ENCODE measurements at places on chromosomes 2 and 18.

DNA sequence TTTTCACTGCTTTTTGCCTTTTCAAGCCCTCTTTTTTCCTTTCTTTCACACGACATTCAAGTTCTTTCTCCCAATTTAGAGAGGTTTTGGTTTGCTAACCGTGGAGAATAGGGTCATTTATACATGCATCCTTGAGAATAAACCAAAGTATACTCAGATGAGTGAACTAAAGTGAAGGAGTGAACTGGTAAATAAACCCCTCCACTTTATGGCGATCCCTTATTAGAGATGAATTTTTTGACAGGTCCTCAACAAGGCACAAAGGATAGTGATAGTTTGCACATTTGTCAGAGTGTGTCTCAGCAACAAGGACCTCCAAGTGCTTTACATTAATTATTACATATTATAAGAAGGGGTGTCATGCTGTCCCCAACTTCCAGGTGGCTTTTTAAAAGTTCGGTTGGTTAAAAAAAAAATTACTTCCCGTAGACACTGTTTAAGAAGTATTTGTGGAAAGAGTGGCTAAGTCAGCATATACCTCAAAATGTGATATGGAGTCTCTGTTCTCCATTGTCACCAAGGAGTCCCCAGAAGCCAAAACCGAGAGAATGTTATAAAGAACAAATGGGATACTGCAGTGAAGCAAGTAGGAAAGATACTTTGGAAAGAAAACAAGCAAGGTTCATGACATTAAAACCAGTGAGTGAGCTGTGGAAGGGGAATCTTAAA, 1.7 kb upstream of the SLC40A1 start:
- no peak for DNase-seq

GRCh38 chr18:48036641-48037421, 106.4 kb upstream of the SMAD2 start:
- DNase-seq, result no peak

GRCh38 chr2:207490441-207490840, 39.3 kb upstream of the CREB1 start:
- no peak for DNase-seq

GRCh38 chr2:174171686-174172445, 76.5 kb downstream of the OLA1 start:
- DNase-seq, result no peak

- no peak for DNase-seq
Observed at GRCh38 chr2:47126783-47127182, 28.3 kb downstream of the STPG4 start.

GRCh38 chr18:69866212-69866611, 81.5 kb downstream of the CD226 start:
- DNase-seq, result no peak

DNA sequence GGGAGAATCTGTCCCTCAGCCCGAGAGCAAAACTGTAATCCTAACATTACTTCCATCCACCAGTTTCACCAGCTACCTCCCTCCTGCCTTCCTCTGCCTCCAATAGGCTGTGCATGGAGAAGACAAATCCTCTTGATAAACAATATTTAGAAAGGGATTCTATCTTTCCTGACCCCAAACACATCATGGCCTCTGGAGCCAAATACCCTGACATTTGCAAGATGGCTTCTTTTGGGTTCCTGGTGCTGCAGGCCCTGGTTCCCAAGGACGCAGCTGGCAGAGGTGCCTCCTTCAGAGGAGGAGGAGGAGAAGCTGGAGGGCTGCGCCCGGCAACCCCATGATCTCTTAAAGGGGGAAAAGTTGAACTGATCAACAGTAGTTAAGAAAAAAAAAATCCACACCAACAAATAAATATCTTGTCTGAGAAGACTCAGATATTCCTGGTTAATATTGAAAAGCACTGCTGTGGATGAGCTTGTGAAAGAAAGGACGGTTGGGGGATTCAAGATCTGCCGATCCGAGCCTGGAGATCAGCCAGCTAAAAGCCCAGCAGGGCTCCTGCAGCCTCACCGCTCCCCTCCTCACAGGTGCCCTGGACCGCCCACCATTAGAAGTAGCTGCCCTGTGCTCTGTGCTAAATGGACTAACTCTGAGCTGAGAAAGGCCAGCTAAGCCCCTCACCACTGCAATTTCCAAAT, 116.8 kb downstream of the MSH2 start:
- no peak for DNase-seq

DNA sequence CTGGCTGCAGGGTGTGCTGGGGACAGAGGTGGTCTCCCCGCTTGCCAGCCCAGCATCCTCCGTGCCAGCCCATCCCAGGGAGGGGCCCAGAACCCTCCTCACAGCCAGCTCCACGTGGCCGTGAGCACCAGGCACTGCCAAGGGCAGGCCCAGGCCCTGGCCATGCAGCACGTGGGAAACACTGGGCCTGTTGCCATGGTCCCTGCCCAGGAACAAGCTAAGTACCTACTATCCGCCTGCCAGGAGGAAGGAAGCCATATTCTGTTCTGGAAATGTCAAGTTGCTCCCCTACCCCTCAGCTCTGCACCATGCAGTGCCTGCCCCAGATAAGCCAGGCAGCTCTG, 250.6 kb downstream of the CYP26B1 start:
- DNase-seq, result peak; percentile 93

GRCh38 chr2:159003555-159003954, 35.1 kb downstream of the TANC1 start:
- no peak for DNase-seq

DNA sequence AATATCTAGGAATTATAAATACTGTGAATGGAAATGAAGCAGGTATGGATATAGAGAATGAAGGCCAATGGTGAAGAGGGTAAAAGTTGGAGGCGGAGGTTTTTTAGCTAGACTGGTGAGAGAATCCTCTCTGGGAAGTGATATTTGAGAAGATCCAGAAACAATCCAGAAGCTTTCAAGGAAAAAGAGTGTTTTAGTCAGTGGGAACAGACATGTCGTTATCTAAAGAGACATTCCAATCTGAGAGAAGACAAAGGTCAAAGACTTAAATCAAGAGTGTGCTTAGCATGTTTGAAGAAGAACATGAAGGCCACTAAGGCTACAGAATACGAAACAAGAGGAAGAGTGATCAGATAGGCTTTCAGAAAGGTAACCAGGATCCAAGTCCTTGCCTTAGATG, 211.0 kb downstream of the MBD5 start:
- no peak for DNase-seq

DNA sequence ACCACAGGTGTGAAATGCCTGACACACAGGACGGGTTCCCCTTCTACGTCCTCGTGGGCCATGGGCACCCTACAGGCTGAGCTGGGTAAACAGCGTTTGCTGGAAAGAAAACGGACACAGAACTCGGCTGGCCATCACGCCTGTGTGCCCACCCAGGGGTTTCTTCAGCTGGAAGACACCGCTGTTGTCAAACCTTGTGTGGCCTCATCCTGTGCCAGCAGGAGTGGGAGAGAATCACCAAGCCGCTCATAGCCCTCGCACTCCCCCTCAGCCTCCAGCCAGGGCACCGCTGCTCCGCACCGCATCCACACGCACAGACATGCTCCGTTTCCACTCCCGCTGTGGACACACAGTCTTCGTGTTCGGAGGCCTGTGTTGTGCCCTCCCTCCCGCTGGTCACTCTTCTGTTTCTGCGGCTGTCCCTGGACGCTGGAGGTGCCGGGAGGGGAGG, 161.4 kb downstream of the PXDN start:
- DNase-seq, result no peak

DNA sequence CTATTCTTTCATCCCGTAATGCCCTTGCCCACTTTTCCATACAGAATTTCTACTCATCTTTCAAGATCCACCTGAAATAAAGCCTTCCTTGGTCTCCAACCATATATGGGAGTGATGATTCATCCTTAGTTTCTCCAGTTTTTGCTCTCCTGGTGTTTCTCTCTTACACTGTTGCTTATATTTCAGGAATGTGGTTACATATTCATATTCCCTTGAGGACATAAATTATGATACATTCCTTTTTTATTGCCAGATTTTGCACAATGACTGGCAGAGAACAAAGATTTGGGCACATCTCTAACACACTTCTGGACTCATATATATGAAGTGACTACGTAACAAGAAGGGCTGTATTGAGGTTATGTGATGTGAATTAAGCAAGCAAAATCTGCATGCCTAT, 1573.4 kb upstream of the NXPH2 start:
- DNase-seq, result no peak

DNA sequence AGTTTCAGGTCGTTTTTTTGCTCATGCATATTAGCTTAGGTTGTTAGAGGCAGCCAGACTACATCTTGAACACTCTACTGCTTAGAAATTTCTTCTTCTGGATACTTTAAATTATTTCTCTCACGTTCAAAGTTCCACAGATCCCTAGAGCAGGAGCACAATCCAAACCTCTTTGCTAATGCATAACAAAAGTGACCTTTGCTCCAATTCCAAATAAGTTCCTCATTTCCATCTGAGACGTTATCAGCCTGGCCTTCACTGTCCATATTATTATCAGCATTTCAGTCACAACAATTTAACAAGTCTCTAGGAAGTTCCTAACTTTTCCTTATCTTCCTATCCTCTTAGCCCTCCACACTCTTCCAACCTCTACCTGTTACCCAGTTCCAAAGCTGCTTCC, 50.4 kb upstream of the ERMN start:
- no peak for DNase-seq

DNA sequence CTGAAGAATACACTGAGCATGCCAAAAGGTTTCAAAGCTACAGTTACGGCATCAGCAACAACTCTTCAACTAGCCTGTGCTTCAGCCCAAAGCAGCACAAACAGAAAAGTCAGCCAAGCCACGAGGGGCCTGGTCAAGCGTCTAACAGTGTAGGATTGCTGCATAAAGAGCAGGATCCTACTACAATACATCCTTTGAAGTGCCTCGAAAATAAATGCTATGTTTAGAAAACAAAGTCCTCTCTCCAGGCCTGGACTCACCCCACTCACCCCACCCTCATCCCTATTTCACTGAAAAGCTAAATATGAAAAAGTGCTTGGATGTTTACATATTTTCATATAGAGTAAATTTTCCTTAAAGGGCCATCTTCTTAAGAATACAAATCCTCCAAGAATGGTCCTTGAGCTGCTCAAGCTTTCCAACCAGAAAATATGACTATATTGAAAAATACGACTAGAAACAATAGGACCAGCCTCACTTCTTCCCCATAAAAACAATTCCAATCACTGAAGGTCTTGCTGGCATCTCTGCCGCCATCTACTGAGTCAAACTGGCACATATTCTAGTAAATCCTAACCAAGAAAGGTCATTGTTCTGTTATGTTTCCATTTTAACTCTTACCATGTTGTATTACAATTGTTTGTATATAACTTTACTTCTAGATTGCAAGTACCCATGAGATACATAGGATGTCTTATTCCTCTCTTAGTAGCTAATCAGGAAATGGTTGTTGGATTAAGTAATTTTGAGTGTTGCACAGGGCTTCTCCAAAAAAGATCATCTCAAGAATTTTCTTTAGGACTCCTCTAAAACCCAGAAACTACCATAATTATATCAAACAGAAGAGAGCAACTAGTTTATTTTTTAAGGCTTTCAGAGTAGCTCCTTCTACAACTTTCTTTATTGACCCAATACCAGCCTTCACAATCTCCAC, 63.6 kb downstream of the CLHC1 start:
- DNase-seq, result peak; percentile 72

DNA sequence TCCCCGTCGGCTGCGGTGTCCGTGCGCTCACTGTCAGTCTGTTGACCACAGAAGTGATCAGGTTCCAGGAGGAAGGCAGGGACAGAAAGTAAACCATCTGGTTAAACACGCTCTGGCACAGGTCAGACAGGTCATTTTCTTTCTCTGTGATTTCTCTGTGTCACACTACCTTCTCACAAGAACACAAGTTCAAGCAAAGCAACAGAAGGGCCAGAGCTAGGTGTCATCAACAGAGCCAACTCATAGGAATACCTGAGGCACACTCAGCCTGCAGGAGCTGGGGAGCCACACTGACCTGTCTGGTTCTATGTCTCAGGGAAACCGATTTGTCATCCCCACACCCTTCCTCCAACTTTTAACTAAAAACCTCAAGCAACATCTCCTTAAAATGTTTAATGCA, 115.1 kb upstream of the ZBTB14 start:
- DNase-seq, result no peak

GRCh38 chr2:152115952-152116351, 17.1 kb upstream of the CACNB4 start:
- no peak for DNase-seq

GRCh38 chr2:24088821-24089359, 4.3 kb upstream of the TP53I3 start:
- DNase-seq, result no peak

DNA sequence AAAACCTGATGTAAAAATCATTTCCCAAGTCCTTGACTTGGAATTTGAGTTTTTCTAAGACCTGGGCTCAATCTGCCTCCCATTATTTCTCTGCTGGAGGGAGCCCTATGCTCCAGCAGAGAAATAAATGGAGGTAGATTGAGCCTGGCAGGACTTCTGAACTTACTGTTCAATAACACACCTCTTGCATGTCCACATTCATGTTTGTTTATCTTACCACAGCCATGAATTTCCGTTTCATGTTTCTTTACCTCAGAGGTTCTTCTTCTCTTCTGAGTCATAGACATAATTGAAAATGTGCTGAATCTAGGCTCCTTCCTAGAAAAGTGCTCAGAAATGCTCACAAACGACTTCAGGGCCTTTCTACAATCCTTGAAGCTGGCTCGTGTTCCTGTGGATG, 170.8 kb downstream of the PMAIP1 start:
- DNase-seq, result no peak

DNA sequence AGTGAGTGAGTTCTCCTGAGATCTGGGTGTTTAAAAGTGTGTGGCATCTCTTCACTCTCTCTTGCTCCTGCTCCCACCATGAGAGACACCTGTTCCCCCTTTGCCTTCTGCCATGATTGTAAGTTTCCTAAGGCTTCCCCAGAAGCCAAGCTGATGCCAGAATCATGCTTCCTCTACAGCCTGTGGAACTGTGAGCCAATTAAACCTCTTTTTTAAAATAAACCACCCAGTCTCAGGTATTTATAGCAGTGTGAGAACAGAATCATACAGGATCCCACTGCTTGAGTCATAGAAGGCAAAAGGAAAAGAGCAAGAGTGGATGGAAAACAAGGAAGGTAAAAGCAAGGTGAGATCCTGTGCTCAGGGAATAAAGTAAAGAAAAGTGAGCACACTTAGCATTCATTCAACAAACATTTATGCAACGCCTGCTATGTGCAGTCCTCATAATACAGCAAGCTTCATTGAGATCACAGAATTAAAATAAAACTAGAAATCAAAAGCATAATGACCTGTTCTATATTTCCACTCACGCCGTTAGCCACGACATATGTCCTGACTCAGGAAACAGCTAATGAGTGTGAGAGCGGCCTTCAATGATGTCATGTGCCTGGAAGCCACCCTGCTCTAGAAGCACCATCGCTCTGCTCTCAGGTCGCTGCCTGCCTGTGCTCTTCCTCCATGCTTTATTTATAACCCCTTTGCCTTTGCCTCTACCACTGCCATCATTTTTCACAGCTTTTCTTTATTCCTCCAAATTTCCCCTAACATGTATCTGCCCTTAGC, 11.3 kb upstream of the COPS8 start:
- DNase-seq, result no peak

GRCh38 chr18:21115519-21116411, 4.2 kb upstream of the ROCK1 start:
- DNase-seq, result no peak

DNA sequence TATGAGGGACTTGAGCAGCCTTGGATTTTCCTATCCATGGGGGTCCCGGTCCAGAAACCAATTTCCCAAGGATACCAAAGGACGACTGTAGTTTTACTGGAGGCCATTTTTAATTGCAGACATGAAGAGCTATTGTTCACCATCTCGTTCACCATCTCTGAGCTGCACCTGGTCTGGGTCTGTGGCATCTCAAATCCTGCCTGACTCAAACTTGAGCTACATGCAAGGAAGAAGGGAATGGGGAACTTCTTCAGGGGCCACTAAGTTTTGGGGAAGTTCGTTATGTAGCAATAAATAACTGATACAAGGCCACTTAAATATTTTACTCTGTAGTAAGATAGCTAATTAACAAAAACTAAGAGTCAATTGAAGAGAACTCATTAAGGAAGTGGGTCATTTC, 2.1 kb upstream of the SMCHD1 start:
- DNase-seq, result no peak
